ENCODE measurements at places on chromosomes 16 and 17.

DNA sequence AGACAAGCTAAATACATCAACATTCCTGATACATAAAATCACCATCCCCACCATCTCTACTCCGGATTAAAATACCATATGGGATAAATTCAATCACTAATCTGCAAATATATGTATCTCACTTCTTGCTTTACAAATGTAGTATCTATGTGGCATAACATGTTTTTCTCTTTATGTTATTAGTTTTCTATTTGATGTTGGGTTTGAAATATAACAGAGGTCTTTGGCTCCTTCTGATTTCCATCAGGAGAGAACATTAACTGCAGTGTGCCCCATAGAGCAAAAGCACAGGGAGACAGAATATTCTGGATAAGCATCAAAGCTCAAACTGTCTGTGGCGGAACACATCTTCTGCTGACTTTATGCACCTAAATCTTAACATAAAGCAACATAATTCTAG, 547.2 kb upstream of the CDH8 start:
- no peak for DNase-seq

DNA sequence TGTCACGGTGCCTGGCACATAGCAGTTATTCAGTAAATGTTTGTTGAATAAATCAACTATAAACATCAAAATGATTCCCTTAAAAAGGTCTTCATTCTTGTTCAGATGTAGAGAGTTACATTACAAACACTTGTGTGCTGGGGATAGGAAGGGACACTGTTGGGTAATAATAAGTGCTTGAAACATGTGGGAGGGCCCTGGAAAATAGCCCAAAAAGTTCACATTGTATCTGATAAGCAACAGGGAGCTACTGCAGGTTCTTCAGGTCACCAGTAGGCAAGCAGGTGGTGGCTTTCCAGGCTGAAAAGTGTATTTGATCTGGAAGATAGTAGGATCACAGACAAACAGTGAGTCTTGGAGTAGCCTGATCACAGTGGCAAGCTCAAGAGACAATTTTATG, 19.0 kb upstream of the ZNF652 start:
- DNase-seq, result no peak

DNA sequence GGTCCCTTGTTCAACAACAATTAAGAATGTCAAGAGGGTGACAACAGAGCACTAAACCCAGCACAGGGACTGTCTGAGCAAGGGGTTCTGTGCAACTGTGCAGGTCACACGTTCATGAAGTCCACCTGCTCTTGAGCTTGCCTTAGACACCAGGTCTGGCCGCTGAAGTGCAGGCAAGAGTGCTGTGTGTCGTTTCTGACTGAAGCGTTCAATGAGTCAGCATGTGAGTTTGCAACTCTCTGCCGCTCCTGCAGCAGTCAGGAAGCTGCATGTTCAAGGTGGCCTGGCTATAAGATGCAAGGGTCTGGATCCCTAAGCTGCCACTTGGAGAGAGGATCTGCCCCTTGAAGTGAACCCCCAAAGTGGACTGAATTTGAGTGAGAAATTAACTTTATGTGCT, 332.7 kb upstream of the HSBP1 start:
- DNase-seq, result no peak

GRCh38 chr17:78805301-78805700, 23.2 kb upstream of the CYTH1 start:
- peak; percentile 60 for DNase-seq

- DNase-seq, result no peak
Observed at GRCh38 chr16:19062706-19063105, 4.7 kb upstream of the COQ7 start.

- DNase-seq, result no peak
Observed at GRCh38 chr16:63422715-63423114, 1386.5 kb upstream of the CDH8 start.

- peak; percentile 25 for DNase-seq
Observed at GRCh38 chr16:23999663-24000062, 163.9 kb downstream of the PRKCB start.

DNA sequence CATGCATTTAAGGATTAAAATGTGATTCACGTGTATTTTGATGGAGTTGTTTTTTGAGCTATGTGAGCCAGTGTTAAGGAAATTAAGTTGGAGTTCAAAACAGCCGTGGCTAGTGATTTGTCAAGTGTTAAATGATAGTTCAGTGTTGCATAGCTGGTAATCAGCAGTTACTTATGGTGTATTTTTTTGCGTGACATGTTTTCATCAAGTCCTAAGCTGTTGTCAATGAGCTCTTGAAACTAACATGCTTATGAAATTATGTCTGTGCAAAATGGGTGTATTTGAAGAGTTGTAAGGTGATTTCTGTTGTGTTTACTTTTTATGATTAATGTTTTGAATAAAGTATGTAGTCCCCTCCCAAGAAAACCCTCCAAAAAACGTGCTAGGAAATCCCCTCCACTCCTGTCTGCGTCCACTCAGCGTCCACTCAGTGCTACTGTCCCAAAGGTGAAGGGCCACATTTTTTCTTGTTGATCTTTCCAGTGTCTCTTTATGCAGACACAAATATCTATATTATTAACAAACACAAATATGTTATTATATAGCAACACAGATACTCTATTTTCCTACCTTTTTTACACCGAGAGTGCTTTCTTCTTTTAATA, 30.0 kb downstream of the USP10 start:
- DNase-seq, result no peak

GRCh38 chr17:72123530-72124437, 3.0 kb downstream of the SOX9 start:
- DNase-seq, result no peak

DNA sequence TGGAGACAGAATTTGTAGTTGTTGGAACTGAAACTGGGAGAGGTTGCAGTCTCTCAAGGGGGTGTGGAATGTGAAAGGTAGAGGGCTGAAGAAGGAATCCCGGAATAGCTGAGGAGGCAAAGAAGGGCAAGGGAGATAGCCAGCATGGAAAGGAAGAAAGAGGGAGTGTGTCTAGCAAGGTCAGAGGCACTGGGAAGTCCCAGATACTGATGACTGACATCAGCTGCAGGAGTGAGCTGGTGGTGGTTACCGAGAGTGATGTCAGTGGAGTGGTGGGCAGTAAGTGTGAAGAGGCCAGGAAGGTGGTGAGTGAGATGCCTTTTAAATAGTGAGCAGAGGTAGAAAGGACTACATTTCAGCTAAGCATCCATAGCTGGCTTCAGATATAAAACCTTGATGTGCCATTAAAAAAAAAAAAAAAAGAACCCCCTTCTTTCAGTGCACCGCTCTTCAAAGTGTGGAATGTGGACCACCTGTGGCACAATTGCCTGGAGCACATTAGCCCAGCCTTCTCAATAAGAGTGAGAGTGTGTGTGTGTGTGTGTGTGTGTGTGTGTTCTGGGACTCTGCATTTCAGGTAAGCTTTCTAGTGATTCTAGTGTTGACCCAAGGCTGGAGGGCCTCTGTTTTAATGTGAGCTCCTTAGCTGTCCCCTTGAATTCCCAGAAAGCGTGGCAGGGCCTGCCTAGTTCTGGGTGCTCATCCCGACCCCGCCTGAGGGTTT, 8.5 kb downstream of the PRMT7 start:
- peak; percentile 19 for DNase-seq

DNA sequence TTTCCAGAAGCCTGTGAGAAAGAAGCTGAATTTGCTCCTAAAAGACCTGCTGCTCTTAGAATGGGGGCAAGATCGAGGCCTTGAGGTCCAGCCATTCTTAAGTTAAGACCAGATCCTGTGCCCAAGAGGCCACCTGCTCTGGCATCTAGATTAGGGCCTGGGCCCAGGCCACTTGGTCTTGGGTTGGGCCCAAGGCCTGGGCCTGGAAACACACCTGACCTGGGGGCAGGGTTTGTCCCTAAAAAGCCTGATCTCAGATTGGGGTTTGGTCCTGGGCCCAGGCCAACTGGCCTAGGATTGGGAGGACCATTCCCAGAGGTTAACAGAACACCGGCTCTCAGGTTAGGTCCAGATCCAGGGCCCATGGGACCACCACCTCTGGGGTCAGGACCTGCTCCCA, 12.9 kb downstream of the CHTF8 start:
- DNase-seq, result no peak

DNA sequence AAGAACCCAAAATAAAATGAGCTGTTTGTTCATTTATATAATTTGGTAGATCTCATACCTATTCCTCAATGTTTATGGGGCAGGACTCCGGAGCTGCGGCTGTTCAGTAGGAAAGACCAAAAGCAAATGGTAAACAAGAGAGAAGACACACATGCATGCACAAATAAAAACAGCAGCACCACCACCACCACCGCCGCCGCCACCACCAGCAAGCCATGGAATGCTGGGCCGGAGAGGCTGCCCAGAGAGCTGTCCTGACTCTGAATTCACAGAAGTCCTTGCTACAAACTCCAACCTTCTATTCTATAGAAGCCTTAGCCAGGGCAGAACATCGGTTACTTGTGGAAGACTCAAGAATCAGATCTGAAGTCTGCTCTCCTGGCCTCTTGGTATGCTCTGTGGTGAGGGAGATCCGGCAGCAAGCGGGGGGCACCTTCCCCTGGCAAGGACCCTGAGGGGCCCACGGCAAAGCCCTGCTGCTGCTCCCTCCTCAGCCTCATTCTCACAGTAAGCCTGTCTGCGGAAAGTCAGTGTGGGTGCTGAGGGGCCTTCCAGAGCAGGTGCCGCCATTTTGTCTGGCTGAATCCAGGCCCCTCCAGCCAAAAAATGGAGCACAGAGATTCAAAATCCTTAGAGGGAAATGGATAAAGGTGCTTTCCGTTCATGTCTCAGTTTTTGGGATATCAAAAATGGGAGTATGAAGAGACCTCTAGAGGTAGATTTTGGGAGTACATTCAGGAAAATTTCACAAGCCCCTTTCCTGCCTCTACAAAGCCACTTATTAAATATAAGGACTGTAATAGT, 6.4 kb upstream of the FOXJ1 start:
- DNase-seq, result no peak

DNA sequence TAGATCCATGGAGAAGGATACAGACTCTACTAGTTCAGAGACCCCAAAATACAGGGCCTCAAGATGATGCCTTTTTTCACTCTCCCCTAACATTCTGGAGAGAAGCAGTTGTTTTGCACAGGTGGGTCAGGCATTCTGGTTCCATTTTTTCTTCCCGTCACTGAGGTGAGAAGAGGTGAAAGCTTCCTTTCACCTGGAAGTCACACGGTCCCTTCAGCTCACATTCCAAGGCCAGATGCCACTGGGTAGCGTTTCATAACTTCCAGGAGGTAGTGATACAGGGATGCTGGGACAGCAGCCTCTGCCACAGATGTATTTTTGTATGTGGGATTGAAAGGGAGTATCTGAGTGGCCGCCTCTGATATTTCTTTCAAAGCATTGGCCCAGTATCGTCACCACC, 1.9 kb downstream of the CDK10 start:
- no peak for DNase-seq

- no peak for DNase-seq
Observed at GRCh38 chr16:17491140-17491662, 20.4 kb upstream of the XYLT1 start.

- DNase-seq, result no peak
Observed at GRCh38 chr17:17535957-17536356, 39.8 kb upstream of the RASD1 start.

GRCh38 chr16:51151435-51151960, 428 bp upstream of the SALL1 start:
- DNase-seq, result no peak

- no peak for DNase-seq
Observed at GRCh38 chr16:28985211-28986041, 574 bp downstream of the LAT start.

DNA sequence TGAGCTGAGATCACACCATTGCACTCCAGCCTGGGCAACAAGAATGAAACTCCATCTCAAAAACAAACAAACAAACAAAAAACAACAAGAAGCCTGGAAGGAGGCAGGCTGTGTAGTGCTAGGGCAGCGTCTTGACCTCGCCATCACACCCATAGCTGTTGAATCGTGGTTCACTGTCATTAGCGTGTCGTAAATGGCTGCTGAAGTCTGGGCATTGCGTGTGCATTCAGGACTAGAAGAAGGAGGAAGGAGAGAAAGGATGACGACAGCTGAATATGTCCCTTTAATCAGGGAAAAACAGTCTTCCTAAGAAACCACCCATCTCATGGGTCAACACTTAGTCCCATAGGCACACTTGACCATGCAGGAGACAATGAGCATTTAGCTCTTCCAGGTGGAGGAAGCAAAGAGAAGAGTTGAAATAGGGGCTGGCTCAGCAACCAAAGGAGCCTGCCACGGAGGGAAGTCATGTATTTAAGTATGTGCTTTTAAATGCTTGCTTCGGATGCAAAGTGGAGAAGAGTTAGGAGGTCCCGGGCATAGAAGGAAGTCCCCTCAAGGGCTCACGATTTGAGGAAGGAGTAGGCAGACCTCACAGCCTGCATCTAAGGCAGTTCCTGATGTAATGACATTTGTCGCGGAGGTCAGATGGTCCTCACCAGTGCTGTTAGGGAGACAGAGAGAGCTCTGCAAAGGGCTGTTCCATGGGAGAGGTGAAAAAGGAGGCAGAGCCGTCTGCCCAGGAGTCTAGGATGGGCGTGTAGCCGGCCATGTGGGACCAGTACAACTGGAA, 8.8 kb downstream of the PRSS22 start:
- no peak for DNase-seq

- no peak for DNase-seq
Observed at GRCh38 chr16:23048164-23048563, 101.1 kb downstream of the USP31 start.

- no peak for DNase-seq
Observed at GRCh38 chr17:71237903-71238538, 882.8 kb upstream of the SOX9 start.

- DNase-seq, result no peak
Observed at GRCh38 chr17:31674717-31675349, 184.2 kb downstream of the COPRS start.

- DNase-seq, result no peak
Observed at GRCh38 chr17:27475981-27476895, 20.0 kb downstream of the KSR1 start.

- DNase-seq, result no peak
Observed at GRCh38 chr17:8887834-8888703, 20.6 kb upstream of the PIK3R6 start.

- no peak for DNase-seq
Observed at GRCh38 chr17:40063187-40063771, 514 bp downstream of the THRA start.

- DNase-seq, result no peak
Observed at GRCh38 chr16:12027558-12028287, 51.2 kb downstream of the SNX29 start.

DNA sequence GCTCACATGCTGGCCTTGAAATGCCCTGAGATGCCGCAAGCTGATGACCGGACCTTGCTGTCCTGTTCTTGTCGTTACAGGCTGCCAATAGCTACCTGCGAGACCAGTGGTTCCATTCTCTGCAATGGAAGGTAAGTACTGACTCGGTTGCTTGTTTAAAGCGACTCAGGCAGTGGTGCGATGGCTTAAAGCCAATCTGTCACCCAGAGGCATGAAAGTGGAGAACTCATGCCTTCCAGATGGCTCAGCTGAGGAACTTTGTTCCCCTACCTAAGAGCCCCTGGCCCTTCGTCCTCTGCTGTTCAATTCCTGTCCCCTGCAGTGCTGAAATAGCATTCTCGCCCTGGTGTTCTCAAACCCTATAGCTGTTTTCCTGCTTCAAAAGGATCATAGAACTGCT, 158.3 kb upstream of the PLCG2 start:
- no peak for DNase-seq

- DNase-seq, result no peak
Observed at GRCh38 chr17:73613271-73614233, 30.7 kb downstream of the SDK2 start.

All from stimulated activated CD4-positive, alpha-beta T cell treated with anti-CD3 and anti-CD28 coated beads, Interleukin-4, amount 100 ng/mL, for 4 hours (primary cell).